ENCODE measurements at places on chromosomes 3 and 15. TPM values are rescaled to one million over a fixed set of nuclear protein-coding genes. Genes with fewer than 3 reads are reported as not detected.

Gene GOLGA8R
- total RNA-seq: not detected

Gene FGD5
- total RNA-seq: not detected

Gene TMCO5A
- total RNA-seq: not detected

GRCh38 chr3:139234491-139234890, 109.3 kb upstream of the MRPS22 start:
- DNase-seq: no peak

- DNase-seq: no peak
These were observed 4.8 kb downstream of the UBE2E1 start for GRCh38 chr3:23810343-23811184.

GRCh38 chr3:14126887-14127505, 2.1 kb downstream of the TMEM43 start:
- DNase-seq: no peak

DNA sequence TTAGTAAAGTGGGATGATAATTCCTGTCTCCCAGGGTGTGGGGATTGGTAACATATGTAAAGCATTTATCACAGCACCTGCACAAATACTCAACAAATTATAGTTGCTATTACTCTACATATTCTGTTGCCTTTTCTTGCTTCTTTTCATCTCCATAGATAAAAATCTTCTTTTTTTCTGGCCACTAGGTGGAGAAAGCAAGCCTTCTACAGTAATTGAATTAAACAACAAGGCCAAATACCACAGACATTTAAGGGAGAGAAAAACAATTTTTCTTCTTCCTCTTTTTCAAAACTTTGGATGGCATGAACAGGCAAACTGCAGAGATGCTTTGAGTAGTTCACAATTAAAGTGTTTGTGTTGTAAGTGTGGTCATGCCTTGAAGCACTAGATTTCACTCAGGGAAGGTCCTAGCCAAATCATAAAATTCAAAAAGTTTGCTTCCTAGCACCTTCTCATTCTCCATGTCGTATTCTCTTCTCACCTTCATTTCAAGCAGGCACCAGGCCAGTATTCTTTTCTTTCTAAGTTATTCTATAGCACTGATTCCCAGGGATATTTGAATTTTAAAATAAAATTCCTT, 493.4 kb upstream of the TGFBR2 start:
- DNase-seq: peak; percentile 6

GRCh38 chr3:55339819-55340218, 147.3 kb downstream of the WNT5A start:
- no peak for DNase-seq

DNA sequence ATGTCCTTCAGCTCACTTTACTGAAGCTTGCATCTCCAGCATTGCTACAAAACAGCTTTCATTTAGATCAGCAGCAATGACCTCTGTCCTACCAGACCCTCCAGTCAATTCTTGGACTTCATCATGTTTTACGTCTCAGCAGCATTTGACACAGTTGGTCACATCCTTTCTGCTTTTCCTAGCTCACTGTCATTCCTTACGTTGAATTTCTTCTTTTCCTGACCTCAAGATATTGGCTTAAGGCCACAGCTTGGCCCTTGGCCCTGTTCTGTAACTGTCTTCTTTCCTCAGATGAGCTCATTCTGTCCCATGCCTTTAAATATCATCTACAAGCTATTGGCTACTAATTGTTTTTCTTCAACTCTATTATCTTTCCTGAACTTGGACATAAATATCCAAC, 576.2 kb upstream of the KCNMB2 start:
- DNase-seq: no peak

GRCh38 chr15:26443321-26443720, 329.5 kb downstream of the GABRB3 start:
- no peak for DNase-seq

- DNase-seq: no peak
These were observed 445 bp downstream of the LMOD3 start for GRCh38 chr3:69121950-69122349.

DNA sequence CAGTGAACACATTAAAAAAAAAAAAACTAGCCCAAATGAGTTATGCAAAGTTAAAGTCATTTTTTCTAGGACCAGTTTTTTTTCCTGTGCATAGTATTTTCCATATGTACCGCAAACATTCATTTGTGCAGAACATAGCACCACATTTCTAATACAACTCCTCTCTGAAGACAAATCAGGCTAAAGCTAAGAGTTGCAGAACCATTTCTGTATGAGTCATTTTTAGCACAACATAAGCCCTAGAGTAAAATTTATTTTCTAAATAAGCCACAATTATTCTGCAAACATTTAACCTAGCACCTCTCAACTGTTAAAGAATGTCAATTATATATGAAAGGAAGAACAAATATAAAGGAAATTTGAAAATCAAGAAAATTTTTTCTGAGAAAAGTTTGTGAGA, 375.8 kb downstream of the TIGIT start:
- DNase-seq: no peak

DNA sequence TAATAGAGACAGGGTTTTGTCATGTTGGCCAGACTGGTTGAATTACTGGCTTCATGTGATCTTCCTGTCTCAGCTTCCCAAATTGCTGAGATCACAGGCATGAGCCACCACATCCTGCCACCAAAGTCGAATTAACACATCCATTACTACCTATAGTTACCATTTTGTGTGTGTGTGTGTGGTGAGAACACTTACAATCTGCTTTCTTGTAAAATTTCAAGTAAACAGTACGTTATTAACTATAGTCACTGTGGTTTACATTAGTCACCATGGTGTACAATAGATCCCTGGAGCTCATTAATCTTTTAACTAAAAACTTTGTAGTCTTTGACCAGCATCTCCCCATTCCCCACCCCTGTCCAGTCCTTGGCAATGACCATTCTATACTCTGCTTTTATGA, 270.0 kb downstream of the NAALADL2 start:
- DNase-seq: peak; percentile 91

DNA sequence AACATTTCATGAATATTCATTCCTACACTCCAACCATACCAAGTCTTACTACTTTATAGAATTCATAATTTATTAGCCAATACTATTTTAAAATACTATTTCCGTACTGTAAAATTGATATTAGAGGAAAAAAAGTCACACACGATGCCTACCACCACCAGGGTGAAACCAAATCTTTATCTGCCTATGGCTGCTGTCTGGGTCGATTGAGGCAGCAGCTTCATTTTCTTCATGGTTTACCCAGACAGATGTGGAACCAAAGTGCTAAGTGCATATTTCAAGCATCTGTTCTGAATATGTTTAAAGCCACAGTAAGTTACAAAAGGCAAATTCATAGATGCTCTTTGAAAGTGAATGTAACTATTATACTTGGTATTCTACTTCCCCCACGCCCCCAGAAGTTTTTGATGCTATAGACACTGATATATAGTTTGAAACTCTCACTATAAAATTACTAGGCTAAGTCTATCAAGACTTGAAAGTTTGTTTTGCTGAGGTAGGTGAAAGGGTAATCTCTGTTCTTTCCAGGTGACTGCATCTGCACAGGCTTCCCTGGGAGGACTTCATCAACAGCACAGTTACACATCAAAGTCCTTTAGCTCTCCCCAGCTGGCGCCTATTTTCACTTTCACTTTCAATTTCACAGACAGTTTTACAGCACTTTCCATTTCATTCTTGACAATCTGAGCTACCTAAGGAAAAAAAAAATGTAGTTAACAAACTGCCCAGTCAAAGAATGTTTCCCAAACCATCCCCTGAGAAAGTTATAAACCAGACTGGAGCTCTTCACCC, 113.9 kb downstream of the POLQ start:
- DNase-seq: peak; percentile 63

- no peak for DNase-seq
These were observed 975 bp downstream of the PCSK6 start for GRCh38 chr15:101488300-101489164.

GRCh38 chr3:37819591-37819990, 42.1 kb upstream of the CTDSPL start:
- no peak for DNase-seq

DNA sequence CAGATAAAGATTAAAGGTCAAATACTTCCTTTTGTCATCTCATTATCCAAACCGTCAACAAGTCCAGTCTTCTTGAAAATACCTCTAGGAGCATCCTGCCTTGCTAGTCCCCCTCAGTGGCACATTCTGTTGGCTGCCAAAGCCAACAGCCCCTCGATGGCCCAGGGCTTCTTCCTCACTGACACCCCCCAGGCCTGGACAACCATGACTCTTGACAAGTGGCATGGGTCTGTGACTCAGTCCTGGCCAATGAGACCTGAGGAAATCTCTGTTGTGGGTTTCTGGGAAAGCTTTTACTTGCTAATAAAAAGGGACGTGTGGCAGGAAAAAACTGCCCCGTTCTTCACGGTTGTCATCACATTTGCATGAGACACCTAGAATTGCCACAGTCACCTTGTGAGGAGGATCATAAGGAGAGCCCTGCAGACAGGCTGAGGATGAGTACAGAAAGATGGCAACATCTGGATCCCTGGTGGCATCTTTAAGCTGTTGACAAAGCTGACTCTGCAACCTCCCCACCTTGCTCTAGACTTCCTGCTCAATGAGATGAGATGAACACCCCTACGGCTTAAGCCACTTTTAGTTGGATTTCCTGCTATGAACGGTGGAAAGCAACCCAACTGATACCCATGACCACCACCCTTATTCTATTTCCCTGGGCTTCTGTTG, 81.5 kb downstream of the OXNAD1 start:
- no peak for DNase-seq

DNA sequence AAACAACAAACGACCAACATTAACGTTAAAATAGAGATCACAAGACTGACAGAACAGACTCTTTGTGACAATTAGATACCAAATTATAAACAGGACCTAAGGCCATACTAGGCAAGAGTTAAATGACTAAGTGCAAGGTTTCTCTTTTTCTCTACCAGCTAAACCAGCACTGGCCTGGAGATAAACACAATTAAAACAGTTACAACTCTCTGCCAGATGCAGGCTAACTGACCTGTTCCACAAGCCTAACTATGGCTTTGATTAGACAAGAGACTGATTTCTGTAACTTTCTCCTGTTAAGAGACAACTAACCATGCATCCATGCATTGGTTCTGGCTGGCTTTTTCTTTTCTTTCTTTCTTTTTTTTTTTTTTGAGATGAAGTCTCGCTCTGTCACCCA, 1.6 kb upstream of the ARL8B start:
- no peak for DNase-seq

DNA sequence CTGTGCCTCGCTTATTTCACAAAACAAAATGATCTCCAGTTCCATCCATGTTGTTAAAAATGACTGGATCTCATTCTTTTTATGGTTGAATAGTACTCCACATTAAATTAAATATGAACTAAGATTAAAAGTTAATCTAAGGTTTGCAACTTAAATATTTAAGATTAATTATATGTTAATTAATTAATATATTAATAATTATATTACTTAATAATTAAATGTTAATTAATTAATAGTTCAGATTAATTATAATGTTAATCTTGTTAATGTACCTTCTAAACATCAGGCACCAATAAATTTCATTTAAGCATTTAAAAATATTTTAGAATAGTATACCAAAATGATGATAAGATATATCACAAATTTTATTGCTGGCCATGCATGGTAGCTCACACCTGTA, 971.9 kb downstream of the CADM2 start:
- DNase-seq: no peak

DNA sequence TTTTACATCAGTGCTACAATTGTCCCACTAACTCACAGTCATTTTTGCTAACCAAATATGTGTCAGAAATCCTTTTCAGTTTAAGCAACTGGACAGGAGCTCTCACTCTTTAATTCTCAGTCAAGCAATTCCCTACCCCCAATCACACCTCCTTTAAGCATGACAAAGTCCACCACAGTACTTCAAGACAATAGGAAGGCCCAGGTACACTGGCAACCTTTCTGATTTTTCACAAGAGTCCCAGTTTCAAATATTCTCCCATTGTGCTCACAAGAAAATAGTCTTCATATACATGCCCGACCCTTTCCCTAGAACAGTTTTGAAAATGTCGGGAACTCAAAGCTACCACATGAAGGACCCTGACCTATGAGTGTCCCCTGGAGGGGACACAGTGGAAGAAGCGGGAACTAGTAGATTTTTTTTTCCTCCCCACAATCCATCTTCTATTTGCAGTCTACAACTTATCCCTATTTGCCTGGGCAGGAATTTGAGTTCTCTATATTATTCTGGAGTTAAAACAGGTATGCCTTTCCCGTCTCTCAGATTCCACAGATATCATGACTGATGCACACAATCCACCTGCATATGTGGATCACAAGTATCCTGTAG, 413.5 kb downstream of the TIGIT start:
- DNase-seq: no peak

- no peak for DNase-seq
These were observed 43.6 kb downstream of the CACNA2D2 start for GRCh38 chr3:50459785-50460184.

DNA sequence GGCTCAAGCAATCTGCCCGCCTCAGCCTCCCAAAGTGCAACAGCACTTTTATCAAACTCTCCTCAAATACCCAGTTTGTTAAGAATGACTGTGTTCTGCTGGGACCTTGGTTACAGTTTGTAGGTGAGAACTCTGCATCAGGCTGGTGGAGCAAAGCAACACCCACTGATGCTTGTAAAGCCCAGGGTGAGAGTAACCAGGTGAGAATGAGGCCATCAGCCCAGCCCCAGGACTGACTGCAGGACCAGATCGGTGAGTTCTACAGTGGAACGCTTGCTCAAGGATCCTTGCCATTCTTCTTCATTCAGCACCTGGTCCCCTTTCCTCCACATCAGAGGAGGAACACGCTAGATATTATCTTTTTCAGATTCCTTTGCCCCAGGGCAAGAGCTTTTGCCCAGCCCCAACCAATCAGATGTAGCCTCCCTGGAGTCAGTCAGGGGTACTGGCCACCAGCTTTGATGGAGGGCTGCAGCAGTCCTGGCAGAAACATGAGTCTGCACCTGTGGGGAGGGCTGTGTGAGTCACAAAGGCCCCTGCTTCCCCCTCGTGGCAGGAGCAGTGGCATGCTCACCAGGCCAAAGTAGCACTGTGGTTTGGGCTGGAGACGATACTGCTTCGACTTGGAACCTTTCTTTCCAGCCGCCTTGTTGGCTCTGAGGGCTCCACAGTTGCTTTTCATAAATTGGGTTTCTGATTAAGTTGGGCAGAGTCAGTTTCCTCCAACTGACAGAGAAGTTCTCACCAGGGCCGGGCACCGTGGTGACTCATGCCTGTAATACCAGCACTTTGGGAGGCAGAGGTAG, 3.5 kb upstream of the SHISA5 start:
- DNase-seq: peak; percentile 75

DNA sequence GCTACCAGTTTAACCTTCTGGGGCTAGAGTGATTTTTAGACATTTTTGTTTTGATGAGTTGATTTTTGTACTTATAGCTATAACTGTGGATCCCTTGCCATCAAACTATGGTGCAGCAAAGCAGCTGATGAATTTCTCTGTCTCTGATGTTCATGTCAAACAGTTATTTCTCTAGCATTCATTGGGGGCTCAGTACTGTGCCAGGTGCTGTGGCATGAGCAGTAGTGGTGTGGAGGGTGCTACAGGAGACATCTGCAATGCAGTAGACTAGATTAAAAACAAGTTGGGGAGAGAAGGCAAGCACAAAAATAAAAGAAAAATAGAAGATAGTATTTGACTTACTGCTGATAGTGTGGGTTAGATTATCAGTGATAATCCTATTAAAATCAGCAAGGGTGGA, 95.3 kb downstream of the AKAP13 start:
- DNase-seq: no peak

Data from H4 (cell line).